Muscle of arm (tissue), 14 donors: ENCODE measurements at places on chromosomes 11 and 22. TPM values are rescaled to one million over a fixed set of nuclear protein-coding genes. Genes with fewer than 3 reads are reported as not detected.

Gene RASSF7
- not detected for polyA plus RNA-seq

Gene RCOR2
- polyA plus RNA-seq = 8.2 TPM

Gene CLTCL1
- polyA plus RNA-seq = 10.7 TPM

Gene BBS1
- polyA plus RNA-seq = 15.8 TPM

Gene RHOD
- polyA plus RNA-seq = 7.4 TPM

- DNase-seq = no peak
Observed at GRCh38 chr22:44777364-44777755, 25.0 kb downstream of the ARHGAP8 start.

GRCh38 chr11:7896009-7896785 is 34.9 kb downstream of the OR10A6 start:
- DNase-seq = no peak
